T1000 (cell line): ENCODE measurements at places on chromosomes 6 and 20.

DNA sequence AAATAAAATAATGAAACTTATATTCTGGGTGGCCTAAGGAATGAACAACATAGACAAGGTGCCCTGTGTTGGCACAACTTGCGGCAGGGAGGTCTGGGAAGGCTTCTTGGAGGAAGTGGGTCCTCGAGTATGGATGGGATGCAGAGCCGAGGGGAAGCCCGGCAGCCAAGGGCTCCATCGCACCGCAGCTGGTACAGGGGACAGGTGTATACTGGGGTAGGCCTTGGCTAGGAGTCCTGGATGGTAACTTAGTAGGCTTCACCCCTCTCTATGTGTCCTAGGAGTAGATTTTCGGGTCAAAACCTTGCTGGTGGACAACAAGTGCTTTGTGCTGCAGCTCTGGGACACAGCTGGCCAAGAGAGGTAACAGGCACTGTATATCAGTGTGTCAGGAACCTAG lies 28.0 kb downstream of the RAB44 start:
- no peak for DNase-seq

- no peak for DNase-seq
Observed at GRCh38 chr20:43899274-43900120, 15.2 kb upstream of the TOX2 start.

DNA sequence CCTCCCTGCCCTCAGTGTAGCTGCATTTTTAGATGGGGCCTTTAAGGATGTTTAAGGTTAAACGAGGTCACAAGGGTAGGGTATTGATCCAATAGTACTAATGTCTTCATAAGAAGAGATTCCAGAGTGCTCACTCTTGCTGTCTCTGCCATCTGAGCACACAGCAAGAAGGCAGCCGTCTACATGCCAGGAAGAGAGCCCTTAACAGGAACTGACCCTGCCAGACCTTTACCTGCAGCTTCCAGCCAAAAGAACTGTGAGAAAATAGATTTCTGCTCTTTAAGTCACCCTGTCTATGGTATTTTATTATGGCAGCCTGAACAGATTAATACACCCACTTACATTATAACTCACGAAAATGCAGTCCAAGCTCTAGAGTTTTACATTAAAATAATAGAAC lies 685.3 kb upstream of the MARCKS start:
- no peak for DNase-seq

- no peak for DNase-seq
Observed at GRCh38 chr6:27863962-27864905, 48.0 kb downstream of the OR2B2 start.

DNA sequence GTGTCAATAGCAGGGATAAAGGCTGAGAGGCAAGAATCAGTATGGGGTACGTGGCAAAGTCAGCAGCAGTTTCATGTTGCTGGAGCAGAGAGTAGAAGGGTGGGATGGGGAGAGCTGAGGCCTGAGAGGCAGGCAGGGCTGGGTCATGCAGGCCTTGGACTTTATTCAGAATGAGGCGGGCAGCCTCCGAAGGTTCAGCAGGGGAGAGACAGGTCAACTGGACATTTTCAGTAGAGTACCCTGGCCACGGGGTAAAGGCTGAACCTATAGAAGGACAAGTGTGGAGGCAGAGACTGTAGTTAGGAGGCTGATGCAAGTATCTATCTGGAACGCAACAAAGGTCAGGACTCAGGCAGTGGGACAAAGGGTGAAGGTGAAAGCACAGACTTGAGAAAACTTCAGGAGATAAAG lies 13.7 kb downstream of the NOTCH4 start:
- DNase-seq: no peak
